ENCODE measurements at places on chromosomes 7 and 10. TPM values are rescaled to one million over a fixed set of nuclear protein-coding genes. Genes with fewer than 3 reads are reported as not detected.

PAPOLB gene
- total RNA-seq, result not detected

OPALIN gene
- not detected for total RNA-seq

MRPL43 gene
- 81.4 TPM for total RNA-seq

BMPR1A gene
- total RNA-seq, result 76.1 TPM

DNA sequence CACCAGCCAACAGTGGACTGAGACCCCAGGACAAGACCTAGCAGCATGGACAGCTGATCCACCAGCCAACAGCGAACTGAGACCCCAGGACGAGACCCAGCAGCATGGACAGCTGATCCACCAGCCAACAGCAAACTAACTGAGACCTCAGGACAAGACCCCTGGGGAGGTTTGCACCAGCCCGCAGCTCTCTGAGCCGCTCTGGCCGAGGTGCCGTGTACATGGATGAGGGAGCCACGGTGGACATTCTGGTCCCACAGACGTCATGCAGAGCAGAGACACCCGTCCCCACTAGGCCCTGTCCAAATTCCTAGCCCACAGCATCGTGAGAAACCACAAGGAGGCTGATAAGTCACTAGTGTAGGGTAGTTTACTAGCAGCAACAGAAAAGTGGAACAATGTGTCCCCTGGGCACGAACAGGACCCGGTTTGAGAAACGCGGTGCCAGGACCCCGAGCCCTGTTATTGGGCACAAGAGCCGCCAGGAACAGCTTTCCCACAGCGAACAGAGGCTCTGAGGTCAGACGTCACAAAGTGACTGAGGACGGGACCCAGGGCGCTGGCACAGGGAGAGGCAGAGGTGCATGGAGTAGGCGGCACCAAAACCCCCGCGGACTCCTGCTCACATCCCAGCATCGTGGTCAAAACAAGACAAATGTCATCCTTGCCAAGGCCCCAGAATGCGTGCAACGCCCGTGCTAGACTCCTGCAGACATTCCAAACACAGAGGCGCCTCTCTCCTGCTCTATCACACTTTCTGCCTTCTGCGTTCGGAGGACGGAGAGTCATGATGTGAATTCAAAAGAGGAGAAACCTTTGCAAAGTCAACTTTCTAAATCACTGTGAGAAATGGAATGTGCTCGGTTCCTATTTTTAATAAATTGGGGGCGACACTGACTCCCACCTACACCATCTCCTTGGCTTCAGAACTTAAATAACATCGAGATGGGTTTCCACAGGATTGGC is 8.1 kb downstream of the STK32C start:
- DNase-seq, result no peak

- no peak for DNase-seq
These were observed 2.5 kb downstream of the LBX1 start for GRCh38 chr10:101226491-101227428.

DNA sequence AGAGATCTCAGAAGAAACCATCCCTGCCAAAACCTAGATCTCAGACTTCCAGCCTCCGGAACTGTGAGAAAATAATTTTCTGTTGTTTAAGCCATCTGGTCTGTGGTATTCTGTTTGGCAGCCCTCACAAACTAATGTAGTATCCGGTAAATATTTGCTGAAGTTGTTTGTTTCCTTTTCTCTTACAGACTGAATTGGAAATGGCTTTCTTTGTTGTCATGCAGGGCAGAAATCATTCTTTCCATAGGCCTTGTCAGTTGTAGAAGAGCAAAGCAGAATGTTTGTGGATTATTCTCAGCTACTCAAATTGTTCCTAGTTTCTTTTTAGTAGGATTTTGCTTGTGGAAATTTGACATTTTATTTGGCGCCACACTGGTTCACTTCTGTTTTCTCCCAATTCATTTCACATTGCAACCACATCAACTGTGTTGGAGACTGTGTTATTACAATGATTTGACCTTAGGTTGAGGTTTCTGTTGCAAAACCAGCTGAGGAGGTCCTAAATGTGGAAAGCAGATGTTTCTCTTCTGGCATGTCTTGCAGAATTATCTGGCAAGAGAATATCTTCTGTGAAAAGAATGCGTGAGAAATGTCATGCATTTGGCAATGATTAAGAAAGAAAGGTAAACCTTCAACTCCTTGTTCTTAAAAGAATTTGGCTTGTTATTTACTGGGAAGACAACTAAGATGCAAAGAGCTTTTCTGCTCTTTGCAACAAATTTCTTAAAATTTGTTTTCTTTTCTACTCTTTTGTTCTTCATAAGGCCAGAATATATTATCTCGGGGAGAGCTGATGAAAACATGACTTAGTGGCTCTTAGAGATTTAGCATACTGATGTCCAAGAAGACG is 25.8 kb downstream of the ACTA2 start:
- DNase-seq, result no peak

DNA sequence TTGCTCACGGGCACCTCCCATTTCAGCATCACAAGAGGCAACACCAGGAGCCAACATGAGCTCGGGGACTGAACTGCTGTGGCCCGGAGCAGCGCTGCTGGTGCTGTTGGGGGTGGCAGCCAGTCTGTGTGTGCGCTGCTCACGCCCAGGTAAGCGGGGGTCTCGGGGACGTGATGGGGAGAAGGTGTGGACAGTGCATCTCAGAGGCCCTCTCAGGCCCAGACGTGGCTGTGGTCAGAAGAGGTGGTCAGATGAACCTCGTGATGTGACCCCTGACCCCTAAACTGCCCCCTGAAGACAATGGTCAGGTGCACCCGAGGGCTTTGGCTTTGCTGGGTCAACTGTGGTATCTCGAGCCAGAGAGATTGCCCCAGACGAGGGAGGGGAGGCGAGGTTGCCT is 6.1 kb downstream of the LAT2 start:
- DNase-seq, result no peak

GRCh38 chr10:27815261-27815660 is 69.6 kb upstream of the MKX start:
- no peak for DNase-seq

DNA sequence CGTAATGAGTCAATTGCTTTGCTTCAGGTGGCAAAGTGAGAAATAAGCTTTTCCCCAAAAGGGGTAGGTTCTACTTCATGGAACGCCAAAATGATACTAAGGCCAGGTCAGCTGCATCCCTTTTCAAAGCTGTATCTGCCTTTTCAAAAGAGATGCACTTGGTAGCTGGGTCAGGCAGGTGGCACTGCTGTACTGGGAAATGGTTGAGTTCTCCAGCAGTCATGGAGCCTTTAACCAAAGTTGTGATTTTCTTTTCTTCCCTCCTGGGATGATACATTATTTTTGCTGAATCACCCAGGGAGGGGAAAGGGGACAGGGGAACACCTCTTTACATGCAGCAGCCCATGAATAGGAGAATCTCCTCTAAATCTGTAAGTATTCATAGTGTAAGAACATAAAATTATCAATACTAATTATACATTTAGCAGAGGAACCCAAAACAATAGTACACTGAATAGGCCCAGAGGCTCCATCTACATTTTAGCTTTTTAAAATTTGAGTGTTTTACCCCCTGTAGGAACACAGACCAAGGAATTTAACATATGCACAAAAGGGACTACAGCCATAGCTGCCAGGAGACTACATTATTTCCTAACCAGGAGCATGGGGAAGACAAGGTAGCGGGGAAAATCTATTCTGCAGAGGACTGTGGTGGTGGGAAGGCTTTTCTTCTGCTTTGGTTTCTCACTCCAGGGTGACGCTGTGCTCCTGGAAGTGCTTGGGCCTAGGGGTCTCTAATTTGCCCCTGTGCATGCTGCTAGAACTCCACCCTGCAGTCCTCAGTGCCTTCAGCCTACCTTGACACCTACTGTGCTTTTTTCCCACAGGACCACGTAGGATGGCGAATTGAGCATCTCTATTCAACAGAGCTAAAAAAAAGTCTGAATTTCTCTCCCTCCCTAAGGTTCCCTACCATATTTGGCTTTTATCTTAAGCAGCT is 6.4 kb upstream of the GPR22 start:
- DNase-seq, result peak; percentile 71

GRCh38 chr10:123229927-123230630 is 75.9 kb downstream of the BUB3 start:
- DNase-seq, result no peak

Data from ovary (tissue), 10 donors.